ENCODE measurements at places on chromosomes 7 and 10.

DNA sequence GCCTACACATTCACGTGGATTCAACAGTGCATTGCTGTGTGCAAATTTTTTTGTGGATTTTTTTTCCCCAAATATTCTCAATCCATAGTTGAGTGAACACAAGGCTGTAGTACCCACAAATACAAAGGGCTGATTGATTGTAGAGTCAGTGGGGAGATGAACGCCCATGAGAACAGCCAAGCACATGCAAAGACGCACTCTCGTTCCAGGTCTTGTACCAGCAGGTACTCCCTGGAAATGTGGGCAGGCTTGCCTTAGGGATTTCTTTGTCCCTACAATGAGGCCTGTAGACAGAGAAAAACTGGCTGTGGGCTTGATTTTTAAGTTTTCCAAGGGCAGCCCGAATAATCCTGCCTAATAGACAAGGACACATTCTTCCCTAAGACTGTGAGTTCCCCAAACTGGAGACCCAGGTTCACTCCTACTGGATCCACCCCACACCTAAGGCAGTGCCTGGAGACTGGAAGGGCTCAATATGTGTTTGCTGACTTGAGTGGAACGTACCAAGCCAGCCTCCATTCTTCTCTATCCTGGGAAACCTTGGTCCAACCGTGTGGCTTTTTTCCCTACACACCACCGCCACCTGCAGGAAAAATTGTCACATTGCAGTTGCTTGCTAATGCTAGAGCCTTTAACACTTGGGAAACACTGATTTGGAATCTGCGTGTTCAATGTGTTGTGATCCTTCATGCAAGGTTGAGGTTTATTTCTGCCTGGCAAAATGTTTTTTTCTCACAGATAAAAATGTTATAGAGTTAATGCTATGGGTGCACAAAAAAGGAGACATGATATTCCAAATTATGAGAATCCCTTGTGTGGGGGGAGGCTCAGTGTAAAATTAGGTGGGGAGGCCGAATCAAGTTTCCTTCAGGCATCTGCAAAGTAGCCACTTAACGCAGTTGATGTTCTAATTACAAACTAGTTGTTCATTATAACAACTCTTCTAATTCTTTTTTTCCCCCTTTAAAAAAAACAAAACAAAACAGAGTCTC lies 49.3 kb downstream of the PPP1R17 start:
- DNase-seq, result no peak

GRCh38 chr7:100891568-100892247 lies 2.2 kb upstream of the UFSP1 start:
- no peak for DNase-seq

DNA sequence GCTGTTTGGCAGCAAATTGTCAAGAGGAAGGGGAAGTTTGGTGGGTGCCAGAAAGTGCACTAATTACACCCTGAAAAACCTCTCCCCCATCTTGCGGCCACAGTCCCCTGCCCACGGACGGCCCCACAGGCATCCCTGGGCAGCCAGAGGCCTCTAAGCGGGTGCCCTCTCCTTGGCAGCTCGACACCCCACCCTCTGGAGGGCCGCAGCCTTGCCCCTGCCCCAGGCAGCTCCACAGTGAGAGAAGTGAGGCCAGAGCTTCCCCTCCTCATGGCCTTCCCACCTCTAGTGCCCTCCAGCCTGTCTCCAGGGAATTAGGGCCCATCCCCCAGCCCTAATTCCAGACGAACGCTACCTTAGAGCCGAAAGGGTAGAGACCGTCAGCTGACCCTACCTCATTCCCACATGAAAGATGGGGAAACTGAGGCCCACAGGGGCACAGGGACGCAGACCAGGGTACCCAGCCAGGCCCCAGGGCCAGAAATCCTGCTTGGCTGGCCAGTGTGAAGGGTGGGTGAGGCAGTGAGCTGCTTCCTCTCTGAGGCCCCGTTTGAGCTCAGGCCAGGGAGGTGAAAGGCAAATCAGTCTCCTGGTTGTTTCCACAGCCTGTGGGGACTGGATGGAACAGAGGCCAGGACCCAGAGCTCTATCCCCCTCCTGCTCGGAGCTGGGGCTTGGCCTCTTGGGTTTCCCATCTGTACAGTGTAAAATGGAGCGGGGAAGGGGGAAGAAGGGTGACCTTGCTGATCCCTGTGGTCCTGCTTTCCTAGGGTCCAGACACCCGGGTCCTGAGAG lies 10.0 kb downstream of the ZCCHC24 start:
- DNase-seq, result no peak

DNA sequence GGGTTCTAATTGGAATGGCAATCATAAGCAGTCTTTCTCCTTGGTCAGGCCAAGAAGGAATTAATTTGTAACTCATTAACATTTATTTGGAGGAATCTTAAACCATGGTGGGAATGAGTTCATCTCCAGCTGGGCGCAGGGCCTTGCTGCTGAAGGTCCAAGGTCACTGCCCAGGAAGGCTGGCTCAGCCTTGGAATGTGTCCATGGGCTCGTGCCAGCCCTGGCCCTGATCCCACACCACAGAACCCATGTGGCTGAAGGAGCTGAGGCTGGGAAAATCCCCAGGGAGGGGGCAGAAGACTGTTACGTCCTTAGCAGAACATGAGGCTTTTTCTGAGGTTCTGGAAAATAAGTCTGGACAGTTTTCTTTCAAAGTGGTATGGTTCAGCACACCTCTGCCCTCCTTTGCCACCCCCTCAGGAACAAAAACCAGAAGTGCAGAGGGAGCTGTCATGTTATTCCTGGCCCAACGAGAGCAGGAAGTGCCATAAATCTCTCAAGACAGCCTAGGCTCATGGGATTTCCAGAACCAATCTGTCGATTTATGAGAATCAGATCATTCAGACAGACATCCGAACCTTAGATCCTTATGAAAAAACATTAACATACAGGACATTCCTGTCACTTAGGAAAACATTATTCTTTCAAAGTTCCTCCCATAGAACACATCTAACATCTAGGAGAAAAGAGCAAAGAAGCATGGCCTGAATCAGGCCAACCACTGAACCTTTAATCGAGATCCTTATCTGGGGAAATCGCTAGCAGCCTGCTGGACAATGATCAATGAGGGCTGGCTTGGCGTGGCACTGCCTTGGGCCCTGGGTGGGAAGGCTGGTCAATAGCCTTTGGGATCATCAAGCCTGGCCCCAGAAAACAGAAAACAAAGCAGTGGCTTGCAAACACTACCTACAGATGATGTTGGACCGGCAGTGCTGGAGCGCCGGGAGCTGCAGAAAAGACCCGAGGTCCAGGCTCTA lies 134.3 kb downstream of the TAX1BP1 start:
- no peak for DNase-seq

DNA sequence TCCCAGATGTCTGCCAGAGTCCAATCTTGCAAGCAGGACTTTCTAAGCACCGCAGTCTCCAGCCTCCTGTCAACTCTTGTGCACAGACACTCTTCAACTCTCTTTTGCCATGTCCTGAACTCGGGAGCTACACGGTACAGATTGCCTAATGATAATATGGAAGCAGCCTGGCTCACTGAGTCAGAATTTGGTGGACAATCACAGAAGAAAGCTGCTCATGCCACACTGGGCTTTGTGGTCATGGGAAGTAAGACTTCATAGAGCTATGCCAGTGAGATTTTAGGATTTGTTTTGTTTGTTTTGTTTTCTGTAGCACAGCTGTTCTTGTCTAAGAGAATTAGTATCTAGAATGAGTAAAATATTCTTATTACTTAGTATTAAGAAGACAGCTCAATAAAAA lies 144.1 kb upstream of the PRSS58 start:
- DNase-seq, result no peak

DNA sequence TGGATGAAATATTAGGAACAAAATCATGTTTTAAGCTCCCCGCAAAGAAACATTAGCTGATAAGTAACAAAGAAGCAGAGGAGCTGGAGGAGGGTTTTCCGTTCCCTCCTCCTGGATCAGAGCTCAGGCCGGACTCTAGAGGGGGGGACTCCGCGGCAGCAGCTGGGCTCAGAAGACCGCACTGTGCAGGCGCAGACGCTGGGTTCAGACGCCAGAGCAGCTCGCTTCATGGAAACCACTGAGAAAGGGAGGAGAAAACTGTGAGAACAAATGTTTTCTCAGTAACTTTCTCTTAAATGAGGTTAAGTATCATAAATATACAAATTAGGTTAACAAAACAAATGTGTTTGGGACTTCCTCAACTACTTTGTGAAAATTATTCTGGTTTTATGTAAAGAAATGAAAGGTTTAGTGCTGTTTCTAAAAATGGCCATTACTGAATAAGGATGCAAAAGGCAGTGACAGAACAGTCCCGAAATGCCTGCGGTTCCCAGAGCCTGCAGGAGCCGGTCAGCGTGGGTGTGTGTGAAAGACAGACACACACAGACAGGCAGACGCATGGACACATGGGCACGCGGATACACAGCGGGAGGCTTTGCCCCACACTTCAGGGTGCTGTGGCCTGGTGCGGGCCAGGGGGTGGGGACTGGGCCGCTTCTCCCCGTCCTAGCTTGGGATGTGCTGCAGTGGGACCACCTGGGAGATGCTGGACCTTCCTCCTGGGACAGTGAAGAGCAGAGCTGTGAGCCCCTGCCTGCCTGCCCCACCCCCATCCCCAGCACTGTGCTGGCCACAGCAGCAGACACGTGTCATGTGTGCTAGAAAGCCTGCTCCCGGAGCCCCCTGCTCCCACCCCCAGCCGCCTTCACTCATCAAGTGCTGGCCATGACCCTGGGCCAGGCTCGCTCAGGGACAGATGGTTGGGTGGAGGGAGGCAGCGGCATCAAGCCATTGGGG lies 20.3 kb upstream of the ADGRA1 start:
- DNase-seq, result no peak

GRCh38 chr10:84078771-84079170 lies 60.5 kb upstream of the GHITM start:
- DNase-seq, result no peak

DNA sequence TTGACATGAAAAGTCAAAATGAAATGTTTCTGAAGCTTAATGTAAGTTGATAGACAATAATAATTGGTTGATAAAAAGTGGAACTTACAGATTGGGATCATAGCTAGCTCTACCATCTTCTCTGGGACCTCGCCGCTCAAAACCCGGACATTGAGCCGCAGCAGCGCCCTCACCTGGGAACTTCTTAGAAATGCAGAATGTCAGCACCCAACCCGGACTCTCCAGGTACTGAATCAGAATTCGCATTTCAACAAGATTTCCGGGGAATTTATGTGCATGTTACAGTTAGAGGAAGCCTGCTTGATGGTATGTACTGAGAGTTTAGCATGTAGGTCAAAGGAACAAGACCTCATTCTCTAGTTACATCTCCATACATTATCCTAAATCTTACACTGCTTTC lies 36.7 kb upstream of the ABLIM1 start:
- no peak for DNase-seq

DNA sequence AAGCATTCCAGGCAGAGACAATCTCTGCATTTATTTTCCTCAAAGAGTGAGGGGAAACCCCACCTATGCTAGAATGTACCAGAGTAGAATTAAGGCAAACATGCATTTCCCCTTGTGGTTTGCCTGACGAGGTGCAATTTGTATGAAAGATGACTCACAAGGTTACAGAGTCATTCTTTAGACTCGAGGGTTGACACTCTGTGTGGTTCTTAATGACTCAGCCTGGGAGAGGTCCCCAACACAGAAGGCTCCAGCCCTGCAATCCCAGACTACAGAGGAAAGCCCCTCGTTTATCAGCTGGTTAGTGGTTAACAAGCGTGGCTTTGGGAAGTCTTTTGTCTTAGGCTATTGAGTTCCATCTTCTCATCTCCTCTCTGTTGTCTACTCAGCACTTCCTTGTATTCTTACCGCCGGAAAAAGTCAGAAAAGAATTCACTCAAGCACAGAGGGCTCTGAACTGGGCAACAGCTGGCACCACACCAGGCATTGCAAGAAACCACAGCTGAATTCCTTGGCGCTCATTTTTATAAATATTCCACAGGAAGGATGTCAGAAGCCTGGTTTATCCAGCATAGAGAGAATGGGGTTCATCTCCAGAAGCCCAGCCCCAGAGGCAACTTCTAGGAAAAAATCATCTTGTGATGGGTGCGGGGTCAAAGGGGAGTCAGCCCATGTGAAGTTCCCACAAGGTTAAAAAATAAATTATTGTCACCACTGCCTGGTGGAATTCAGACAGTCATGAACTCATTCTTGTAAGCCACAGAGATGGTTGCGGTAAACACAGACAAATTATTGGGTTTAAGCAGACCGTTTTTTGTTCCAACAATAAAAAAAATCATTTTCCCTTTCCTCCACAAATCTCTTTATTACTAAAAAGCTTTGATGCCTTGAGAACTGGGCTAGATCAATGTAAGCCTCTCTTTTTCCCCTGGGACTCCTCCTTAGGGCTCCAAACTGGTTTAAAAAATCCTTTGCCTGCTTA lies 24.5 kb upstream of the SVIL start:
- DNase-seq, result peak; percentile 27

DNA sequence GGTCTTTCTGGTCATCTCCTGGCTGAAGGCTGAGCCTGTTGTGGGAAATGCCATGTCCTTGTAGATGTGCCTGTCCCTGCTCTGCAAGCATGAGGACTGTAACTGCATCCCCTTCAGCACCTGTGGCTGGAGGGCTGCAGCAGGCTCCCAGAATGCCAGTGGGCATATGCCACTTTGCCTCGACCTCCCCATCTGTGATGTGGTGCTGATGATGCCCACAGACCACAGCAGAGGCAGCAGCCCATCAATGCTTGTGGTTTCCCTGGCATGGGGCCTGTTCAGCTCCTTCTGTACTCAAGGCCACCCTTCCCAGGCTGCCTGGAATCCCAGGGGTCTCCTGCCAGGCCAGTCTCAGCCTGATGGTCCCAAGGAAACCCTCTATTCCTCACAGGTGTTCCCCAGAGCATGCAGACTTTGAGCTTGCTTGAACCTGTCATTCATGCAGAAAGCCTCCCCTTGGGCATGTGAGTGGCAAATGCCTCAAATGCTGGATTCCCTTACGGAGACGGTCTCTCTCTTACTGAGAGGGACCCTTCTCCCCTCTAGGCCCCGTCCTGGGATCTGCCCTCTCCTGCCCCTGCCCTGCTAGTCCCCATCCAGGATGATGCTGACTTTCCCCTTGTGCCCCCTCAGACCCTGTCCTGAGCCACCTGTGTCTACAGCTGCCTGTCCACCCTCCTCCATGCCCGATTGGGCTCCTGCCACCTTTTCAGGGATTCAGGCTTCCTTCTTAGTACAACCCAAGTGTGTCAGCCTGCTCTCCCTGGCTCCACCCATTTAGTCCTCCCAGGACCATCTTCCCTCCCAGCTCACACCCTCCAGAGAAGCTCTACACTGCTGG lies 50.9 kb upstream of the ANTXRL start:
- no peak for DNase-seq

- no peak for DNase-seq
Observed at GRCh38 chr10:101321073-101321472, 32.9 kb upstream of the BTRC start.

DNA sequence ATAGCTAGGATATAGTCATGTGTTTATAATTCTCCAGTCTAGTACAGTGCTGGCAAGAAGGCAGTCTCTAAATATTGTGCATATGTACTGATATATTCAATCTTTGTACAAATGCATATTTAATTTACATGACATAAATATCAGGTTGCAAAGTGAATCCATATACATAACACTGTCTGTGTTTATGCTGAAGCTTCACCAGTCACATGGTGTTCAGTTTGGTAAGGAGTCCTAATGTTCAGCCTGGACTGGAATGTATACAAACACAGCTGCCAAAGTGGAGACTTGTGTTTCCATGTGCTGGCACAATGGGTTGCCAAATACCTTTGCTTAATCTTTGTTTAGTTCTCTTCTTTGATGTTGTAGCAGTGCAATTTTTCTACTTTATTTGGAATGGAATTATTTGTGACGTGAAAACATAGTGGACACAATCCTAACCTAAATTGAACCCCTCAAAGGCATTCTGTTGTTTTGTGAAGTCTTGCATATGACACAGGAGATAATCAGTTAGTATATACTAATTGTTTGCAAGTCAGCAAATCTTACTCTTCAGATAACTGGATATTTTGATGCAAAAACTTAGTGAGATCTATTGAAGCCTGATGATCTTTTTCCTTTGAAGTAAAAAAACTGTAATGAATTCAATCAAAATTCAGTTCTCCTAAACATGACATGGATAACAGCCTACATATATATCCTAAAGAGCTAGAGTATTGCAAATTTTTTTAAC lies 17.3 kb upstream of the ARL4A start:
- no peak for DNase-seq

Measured in stimulated activated CD4-positive, alpha-beta T cell treated with anti-CD3 and anti-CD28 coated beads, Interleukin-4, amount 100 ng/mL, for 4 hours (primary cell).